ENCODE measurements at places on chromosomes 2 and 18.

DNA sequence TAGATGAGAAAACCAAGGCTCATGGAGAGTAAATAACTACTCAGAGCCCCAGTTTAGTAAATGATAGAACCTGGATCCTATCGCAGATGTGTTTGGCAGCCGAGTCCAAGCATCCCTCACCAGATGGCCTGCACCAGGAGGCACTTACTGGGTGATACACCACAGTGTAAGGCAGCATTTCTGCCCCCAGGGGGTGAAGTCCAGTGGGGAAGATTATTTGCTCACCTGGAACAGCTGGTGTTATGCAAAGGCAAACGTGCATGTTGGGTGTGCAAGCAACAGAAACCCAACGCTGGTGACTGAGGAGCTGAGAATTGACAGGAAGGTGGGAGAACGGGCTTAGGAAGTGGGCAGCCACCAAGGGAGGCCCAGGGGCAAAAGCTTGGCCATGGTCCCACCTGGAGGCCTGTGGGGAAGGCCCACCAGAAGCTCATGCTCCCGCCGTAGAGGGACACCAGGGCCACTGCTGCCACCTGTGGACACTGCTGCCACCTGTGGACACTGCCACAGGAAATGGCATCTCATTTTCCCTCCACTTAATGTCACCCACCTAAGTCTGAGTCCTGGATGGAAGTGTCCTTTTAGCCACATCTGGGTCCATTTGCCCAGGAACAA, 100.6 kb downstream of the TFCP2L1 start:
- DNase-seq, result no peak

DNA sequence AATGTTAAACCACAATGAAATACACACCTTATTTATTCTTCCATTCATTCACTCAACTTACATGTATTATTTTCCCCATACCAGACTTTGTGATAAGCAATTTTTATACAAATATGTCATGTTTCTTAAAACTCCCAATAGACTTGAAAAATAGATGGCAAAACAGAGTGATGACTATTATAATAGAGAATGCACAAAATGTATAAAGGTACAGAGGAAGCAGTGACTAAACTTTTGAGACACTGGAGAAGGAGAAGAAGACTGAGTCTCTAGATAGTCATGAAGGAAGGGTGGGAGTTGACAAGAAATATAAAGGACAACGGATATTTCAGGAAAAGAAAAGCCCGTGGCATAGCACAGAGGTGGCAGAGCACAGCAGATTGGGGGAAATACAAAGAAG, 198.1 kb upstream of the SLC39A10 start:
- DNase-seq, result no peak

GRCh38 chr2:54909001-54909400, 141.2 kb downstream of the RTN4 start:
- no peak for DNase-seq

- no peak for DNase-seq
Measured at GRCh38 chr18:12005538-12006487, 24.5 kb downstream of the IMPA2 start.

GRCh38 chr2:231542136-231542535, 11.9 kb upstream of the NMUR1 start:
- DNase-seq, result no peak

- DNase-seq, result no peak
Measured at GRCh38 chr18:46211816-46212215, 107.6 kb downstream of the HAUS1 start.

GRCh38 chr2:162656516-162656915, 182.1 kb downstream of the KCNH7 start:
- no peak for DNase-seq

DNA sequence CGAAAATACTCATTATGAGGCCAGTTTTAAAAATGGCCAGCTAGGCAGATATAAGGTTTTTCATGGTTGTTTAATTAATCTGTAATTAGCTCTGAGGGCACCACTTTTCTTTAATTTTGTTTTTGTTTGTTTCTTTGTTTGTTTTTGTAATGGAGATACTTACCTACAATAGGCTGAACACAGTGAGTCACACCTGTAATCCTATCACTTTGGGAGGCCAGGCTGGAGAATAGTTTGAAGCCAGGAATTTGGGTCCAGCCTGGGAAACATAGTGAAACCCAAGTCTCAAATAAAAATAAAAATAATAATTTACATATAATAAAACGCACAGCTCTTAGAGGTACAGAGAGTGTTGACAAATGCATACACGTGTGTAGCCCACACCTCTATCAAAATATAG, 56.8 kb upstream of the MSH2 start:
- DNase-seq, result no peak

- DNase-seq, result no peak
Measured at GRCh38 chr2:223558970-223559369, 43.2 kb downstream of the SCG2 start.

- DNase-seq, result no peak
Measured at GRCh38 chr2:137173463-137173862, 408.1 kb downstream of the THSD7B start.

- DNase-seq, result no peak
Measured at GRCh38 chr2:138615257-138615656, 113.7 kb downstream of the SPOPL start.

DNA sequence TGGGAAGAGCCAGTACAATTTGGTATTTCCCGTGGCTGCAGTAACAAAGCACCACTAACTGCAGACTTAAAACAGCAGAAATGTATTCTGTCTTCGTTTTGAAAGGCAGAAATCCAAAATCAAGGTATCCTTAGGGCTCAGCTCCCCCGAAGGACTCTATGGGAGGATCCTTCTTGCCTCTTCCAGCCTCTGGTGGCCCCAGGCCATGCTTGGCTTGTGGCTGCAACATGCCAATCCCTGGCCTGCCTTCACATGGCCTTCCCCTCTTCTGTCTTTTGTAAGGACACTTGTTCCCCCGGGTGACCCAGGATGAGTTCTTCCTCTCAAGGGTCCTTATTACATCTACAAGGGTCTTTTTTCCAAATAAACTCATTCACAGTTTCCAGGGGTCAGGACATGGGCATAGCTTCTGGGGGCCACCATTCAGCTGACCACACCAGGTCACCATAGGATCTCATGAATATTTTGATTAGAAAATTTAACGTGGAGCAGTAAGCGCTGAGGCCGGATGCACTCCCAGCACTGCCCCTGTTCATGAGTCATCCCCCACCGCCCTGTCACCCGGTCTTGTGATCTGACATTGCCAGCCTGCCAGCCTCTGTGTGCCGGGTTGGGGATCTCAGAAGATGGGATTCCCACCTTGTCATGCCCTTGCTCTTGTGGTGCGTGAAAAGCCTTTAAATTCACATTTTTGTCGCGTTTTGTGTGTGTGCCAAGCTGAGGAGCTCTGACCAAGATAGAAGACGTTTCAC, 61.2 kb upstream of the B3GNT7 start:
- DNase-seq, result no peak

DNA sequence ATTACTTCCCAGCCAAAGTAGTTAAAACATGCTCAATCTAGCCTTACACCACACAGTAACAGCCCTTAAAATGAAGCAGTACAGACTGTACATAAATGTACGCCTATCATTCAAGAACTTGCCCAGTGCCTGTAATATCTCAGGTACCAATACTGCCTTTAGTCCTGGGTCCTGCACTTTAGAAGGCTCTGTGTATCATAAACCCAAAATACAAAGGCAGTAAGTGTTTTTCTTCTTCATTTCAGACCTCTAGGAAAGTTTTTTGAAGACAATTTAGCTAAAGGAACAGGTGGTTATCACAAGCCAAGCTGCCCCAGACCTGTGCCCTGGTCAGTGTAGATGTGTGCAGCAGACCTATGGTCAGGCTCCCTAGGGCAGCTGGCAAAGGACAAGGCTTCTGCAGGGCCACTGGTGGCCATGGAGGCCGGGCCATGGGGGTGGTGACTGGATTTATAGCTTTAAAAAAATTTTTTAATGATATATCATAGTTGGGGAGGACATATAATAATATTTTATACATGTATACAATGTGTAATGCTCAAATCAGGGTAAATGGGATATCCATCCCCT, 18.8 kb downstream of the LPIN2 start:
- DNase-seq, result no peak

DNA sequence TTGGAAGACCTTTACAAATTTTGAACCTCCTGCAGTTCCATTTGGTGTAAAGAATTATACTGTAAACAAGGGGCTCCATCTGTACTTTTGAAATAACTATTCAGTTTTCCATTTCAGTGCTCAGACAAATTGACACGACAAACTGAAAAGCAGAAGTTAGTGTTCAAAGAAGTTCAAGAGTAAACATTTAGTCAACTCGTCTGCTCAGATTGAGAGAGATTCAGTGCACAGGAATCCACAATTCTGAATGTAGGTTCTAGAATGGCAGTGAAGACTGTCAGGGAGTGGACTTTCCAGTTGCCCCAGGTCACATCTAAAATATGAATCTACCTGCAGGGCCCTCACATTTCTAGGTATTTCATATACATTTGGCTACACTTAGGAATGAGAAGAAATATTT, 322.3 kb upstream of the TCF4 start:
- DNase-seq, result no peak

GRCh38 chr2:231293163-231293562, 94.7 kb downstream of the ARMC9 start:
- DNase-seq, result no peak
